NCI-H345 (cell line): ENCODE measurements at places on chromosomes 3 and 15.

GRCh38 chr3:165192610-165193192 lies 3.5 kb downstream of the SLITRK3 start:
- DNase-seq, result no peak

GRCh38 chr3:13894096-13894806 lies 14.4 kb upstream of the WNT7A start:
- DNase-seq, result no peak

- no peak for DNase-seq
These were observed 4.6 kb upstream of the SKIL start for GRCh38 chr3:170352936-170353335.

GRCh38 chr15:65416845-65417416 lies 5.8 kb downstream of the IGDCC4 start:
- no peak for DNase-seq

GRCh38 chr3:3259181-3259580 lies 79.7 kb upstream of the CRBN start:
- DNase-seq, result no peak

DNA sequence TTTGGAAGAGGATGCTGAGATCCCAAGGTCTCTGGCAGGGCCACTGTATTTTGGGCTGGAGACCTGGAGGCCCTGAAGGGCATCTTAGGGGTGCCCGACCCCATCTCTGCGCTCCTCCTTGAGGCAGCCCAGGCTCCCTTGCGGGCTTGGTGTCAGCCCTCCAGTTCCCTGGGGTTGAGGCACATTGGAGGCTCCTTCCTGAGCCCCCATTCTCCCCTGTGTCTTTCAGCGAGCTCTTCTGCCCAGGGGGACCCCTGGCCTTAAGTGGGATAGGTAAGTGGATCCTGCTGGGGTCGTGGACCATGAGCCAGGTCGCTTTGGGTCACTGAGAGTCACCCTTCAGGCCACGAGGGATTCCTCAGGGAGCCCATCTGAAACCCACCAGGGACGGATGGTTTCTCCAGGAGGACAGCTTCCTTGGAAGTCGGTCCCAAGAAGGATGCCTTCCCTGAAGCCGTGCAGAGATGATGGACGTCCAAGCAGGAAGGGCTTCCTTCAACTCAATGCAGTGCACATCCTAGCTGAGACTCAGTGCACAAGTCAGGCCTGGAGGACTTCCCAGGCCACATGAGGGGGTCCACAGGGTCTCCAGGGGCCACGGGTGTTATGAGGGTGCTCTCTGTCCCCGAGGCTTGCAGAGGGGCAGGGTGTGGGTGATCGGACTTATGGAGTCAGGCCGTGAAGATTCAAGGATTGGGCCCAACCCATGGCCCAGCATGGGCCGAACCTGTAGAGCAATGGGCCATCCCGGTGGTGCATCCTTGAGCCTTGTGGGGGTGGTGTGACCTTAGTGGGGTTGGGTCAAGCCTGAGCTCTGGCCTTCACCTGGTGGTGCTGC lies 224.3 kb downstream of the SNRPN start:
- DNase-seq, result no peak

- no peak for DNase-seq
These were observed 10.3 kb upstream of the ROPN1B start for GRCh38 chr3:125958511-125959316.
